ENCODE measurements at places on chromosomes 4 and X. TPM values are rescaled to one million over a fixed set of nuclear protein-coding genes. Genes with fewer than 3 reads are reported as not detected.

SPANXN5 gene
- not detected for total RNA-seq

SCLT1 gene
- total RNA-seq: 16.3 TPM

MAP3K15 gene
- total RNA-seq: not detected

LIMCH1 gene
- 17.3 TPM for total RNA-seq

SPANXD gene
- not detected for total RNA-seq

MAGEA1 gene
- not detected for total RNA-seq

SHOX gene
- 0.10 TPM for total RNA-seq

MTTP gene
- total RNA-seq: not detected

GLUD2 gene
- 3.2 TPM for total RNA-seq

NKX6-1 gene
- total RNA-seq: not detected

PAK3 gene
- total RNA-seq: 0.13 TPM

CHRNA9 gene
- total RNA-seq: not detected

BMP3 gene
- total RNA-seq: not detected

SOX3 gene
- total RNA-seq: not detected

SMPX gene
- total RNA-seq: not detected

ZNF674 gene
- 3.4 TPM for total RNA-seq

TMPRSS11D gene
- not detected for total RNA-seq

FAM199X gene
- total RNA-seq: 14.1 TPM

Measured in mammary microvascular endothelial cell (primary cell).